ENCODE measurements at places on chromosomes 16 and 17. TPM values are rescaled to one million over a fixed set of nuclear protein-coding genes. Genes with fewer than 3 reads are reported as not detected.

Gene HSBP1
- total RNA-seq = 184 TPM

Gene FN3K
- total RNA-seq = 8.9 TPM

Gene RDM1
- under 0.01 TPM for total RNA-seq

Gene PRAC1
- not detected for total RNA-seq

Gene MAP2K6
- 18.2 TPM for total RNA-seq

Gene KRTAP2-2
- total RNA-seq = not detected

Gene ERCC4
- total RNA-seq = 9.5 TPM

Gene OVCA2
- 41.1 TPM for total RNA-seq

Data from fibroblast of lung (primary cell).